ENCODE measurements at places on chromosomes 4 and X. TPM values are rescaled to one million over a fixed set of nuclear protein-coding genes. Genes with fewer than 3 reads are reported as not detected.

Gene VEGFC
- 3.2 TPM for total RNA-seq

Gene TBX22
- not detected for total RNA-seq

Gene PWWP3B
- total RNA-seq = 3.8 TPM

Gene RAB41
- total RNA-seq = not detected

Gene AFM
- 2.9 TPM for total RNA-seq

Gene RTL5
- 16.1 TPM for total RNA-seq

Gene PCSK1N
- total RNA-seq = 109 TPM

Gene TEX13D
- not detected for total RNA-seq

Gene IGSF1
- total RNA-seq = 19.2 TPM

Gene C1QTNF7
- total RNA-seq = 1.8 TPM

Gene XG
- total RNA-seq = 0.55 TPM

Gene XAGE1B
- total RNA-seq = not detected

Gene GLRA2
- total RNA-seq = 0.38 TPM

Gene AP1S2
- 87.8 TPM for total RNA-seq

Gene OTC
- total RNA-seq = 3.2 TPM

Gene APOOL
- total RNA-seq = 26.3 TPM

GRCh38 chr4:46249516-46249915 is 125.7 kb upstream of the GABRG1 start:
- no peak for DNase-seq

DNA sequence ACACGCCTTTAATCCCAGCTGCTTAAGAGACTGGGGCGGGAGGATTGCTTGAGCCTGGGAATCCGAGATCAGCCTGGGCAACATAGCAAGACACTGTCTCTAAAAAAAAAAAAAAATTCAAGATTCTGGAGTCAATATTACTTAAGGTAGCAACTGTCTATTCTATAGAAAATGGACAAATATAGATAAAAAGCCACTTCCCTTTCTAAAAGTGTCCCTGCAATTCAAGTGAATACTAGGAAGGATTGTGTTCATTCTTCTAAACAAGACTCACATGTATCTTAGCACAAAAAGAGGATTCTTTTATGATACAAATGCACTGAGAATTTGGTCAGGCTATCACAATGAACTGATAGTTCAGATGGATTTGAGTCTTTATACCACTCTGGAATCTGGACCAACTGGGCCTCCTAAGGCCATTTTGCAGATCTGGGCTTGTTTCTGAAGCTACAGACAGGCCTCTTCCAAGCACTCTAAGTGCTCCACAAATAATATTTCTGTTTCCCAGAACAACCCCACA is 7.0 kb downstream of the PKD2 start:
- DNase-seq = no peak

DNA sequence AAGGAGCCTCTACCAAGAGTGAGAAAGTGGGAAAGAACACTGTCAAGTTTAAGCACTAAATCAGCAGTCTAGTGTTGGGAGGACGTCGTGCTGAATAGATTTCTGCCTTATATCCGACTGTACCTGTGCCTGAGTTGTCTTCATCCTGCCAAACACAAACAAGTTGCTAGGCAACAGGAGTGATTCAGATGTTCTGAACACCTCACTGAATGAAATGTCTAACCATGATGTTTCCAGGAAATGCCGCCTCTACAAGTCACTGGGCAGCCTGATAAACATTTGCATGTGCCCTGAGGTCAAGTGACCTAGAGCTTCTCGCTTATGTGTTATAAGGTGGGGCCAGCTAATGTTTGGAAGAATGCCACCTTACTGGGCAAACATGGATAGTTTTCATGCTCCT is 37.9 kb downstream of the SGMS2 start:
- DNase-seq = no peak

DNA sequence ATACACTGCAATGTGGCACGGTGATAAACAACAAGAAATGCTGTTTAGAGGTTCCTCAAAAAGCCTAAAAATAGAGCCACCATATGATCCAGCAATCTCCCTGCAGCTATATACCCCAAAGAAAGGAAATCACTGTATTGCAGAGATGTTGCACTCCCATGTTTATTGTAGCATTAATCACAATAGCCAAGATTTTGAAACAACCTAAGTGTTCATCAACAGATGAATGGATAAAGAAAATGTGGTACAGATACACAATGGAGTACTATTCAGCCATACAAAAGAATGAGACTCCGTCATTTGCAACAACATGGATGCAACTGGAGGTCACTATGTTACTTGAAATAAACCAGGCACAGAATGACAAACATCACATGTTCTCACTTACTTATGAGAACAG is 365.8 kb upstream of the DIPK2B start:
- no peak for DNase-seq

- peak; percentile 80 for DNase-seq
These were observed at the start of gene PRKX for GRCh38 chrX:3713225-3713936. Gene PRKX, minus strand, starts transcription at chrX:3713649. Its CDS starts 396 bp downstream, at chrX:3713253.

DNA sequence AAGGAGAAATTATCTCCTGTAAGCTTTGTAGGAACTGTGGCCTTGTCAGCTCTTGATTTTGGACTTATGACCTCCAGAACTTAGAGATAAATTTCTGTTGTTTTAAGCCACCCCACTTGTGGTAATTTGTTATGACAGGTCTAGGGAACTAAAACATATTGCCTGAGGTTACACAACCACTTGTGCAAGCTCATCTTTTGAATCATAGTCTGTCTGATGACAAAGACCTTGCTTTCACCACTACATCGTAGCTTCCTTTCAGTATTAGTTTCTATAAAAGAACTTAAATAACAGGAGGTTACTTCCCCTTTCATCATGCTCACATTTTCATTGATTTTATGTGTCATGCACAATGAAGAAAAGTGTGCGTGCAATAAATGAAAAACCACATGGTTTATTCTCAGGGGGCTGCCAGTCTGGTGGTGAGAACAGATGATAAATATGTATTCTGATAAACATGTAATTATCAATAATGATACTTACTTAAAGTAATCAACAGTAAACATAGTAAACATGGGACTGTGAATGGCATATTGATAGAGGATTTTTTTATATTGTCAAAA is 690.0 kb upstream of the HS3ST1 start:
- no peak for DNase-seq

DNA sequence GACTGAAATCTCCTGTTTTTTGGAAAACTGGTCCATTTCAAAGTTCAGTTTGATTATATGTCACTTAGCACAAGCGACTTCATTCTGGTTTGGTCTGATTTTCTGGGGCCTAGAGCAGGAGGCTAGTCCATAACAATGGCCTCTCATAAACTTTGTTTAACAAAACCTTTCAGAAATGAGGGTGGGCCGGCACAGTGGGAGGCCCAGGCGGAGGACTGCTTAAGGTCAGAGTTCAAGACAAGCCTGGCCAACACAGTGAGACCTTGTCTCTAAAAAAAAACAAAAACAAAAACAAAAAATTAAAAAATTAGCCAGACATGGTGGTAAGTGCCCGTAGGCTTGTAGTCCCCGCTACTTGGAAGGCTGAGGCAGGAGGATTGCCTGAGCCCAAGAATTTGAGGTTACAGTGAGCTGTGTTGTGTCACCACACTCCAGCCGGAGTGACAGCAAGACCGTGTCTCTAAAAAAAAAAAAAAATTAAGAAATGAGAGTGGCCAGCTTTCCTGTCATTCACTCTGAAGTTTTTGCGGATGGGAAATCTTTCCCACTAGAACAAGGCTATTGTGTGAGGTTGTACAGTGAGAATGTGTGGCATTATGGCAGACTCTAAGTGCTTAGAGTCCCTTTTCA is 1.2 kb upstream of the PLAC8 start:
- no peak for DNase-seq

- no peak for DNase-seq
These were observed 19.9 kb upstream of the RNF4 start for GRCh38 chr4:2449051-2449450.

- no peak for DNase-seq
These were observed 258.9 kb downstream of the SPANXN1 start for GRCh38 chrX:145506214-145506613.

DNA sequence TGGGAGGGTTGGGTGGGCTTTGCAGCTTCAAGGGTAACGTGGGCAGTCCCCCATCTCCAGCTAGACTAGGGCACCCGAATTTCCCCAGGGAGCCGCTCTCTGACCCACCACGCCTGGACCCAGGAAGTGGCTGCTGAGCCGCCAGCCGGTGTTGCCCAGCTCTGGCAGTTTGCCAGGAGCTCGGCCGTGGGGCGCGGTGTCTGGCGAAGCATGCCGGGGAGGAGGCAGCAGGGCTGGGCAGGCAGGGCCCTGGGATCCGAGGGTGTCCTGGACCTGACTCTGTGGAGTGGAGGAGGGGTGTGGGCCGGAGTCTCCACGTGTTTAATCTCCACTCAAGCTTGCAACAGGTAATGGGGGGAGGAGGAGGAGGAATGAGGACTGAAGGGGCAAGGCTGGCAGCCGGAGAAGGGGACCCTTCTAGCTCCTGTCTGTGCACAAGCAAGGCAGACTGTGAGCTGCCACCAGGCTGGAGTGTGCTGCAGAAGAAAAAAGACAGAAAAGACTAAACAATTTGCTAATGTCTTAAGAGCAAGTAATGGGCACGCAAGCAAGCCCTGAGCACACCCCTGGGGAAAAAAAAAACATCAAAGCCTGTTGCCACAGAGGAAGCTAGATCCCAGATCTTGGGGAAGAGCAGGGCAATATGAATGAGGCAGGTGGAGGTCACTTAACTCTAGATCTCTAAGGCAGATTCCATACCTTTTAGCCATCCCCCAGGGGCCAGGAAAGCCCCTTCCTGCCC is 2.4 kb downstream of the LONRF3 start:
- peak; percentile 67 for DNase-seq

DNA sequence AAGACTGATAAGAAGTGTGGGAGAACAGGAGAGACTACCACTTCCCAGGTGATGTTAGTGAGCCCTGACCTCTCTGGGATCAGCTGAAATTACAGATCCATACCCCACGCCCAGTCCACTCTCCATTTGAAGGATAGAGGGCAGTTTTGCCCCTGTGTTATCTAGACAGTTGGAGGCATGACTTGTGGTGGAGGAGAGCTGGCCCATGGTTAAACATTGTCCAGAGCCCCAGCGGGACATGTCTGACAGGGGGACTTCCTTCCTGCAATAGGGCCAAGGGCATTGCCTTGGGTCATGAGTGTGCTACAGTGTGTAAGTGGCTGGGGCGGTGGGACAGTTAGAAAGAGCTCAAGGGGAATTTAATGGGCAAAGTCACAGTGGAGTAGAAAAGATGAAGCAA is 181.1 kb downstream of the MID1IP1 start:
- no peak for DNase-seq

- DNase-seq = no peak
These were observed 905 bp downstream of the NSUN7 start for GRCh38 chr4:40750461-40751258.

DNA sequence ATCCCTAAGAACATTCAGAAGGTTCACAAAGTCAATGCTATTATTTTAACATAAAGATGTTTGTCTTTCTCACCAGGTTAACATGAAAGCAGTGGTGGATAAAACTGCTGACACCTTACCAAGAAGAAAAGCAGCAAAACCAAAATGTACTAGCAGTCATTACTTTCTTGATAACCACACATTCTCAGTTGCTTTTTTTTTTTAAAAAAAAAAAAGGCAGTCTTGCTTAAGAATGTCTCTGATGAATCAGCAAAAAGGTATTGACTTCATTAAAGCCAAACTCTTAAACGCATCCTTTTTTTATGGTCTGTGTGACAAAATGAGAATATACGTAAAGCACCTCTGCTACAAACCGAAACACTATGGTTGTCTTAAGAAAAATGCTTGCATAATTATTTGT is 31.9 kb downstream of the CDKL2 start:
- DNase-seq = no peak

DNA sequence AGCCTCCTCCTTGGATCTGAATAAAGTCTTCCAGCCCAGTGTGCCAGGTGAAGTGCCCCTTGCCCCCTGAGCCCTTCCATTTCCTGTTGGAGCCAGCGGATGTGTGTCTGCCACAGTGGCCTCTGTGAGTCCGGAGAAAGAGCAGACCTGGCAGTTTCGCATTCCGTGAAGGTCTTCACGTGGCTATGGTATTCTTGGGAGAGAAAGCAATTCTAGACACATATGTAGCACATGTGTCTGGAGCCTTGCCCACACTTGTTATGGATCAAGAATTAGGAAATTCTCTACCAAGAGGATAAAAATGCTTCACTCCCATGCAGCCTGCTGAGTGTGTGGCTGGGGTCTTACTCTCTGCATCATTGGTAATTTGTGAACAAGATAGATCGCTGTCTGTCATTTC is 130.9 kb downstream of the REPS2 start:
- DNase-seq = no peak

GRCh38 chrX:46375831-46376230 is 169.4 kb downstream of the ZNF674 start:
- DNase-seq = no peak

GRCh38 chr4:153466949-153467896 is 1.1 kb downstream of the TMEM131L start:
- DNase-seq = no peak

DNA sequence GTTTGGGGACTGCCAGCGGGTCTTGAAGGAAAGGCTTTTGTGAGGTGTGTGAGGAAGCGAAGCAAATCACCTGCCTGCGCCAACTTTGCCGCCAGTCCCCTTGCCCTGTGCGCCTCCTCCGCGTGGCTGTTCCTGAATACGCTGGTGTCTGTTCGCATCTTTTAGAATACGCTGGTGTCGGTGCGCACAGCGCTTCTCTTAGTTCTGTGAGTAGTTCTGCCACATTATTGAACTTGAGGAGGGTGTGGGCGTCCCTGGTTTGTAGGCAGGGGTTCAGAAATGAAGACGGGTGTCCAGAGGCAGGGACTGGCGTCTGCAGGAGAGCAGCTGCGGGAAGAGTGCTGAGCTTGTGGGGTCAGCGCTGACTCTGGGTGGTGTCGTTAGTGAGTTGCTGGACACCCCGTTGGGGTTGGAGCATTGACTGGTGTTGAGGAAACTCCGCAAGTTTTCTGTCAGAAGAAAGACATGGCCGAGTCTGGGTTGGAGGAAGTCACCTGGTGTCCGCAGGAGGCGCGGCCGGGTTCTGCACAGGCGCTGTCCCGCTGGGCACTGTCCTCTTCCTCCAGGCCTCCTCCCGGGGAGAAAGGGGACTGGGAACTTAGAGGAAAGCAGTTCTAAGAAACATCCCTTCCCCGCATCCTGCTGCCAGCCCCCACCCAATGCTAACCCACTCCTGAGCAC is 930 bp downstream of the ZNF718 start:
- DNase-seq = no peak

- DNase-seq = no peak
These were observed 892.1 kb upstream of the EPHA5 start for GRCh38 chr4:66562276-66562806.

DNA sequence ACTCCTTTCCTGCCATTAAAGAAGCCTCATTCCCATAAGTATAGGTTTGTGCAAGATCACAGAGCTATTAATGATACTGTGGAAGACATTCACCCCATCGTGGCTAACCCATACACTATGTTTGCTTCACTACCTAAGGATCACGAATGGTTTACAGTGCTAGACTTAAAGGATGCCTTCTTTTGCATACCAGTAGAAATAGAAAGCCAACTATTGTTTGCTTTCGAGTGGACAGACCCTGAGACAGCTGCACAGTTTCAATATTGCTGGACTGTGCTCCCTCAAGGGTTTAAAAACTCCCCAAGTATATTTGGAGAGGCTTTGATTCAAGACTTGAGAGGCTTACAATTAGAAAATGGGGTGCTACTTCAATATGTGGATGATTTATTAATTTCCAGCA is 16.0 kb upstream of the PAPSS1 start:
- DNase-seq = no peak

GRCh38 chr4:111770514-111770913 is 374.7 kb upstream of the FAM241A start:
- no peak for DNase-seq
